ENCODE measurements at places on chromosomes 3 and 15.

DNA sequence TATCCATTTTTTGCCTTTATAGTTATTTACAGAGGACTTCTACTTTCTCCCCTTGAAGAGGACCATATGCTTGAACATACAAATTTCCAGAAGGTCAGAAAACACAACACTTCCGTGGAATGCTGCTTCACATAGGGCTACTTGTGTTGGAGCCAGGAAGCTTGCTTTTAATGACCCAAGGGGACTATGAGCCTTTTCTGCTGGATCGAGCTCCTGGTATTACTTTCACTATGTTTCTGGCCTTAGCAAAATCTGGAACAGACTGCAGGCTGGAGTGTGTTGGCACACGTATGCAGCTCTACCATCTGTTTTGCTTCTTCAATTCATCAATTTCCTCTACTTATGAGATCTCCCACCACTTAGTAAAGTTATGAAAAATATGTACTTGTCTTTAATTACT is 69.3 kb upstream of the CBLB start:
- DNase-seq, result no peak

- peak; percentile 49 for DNase-seq
Measured at GRCh38 chr15:81297147-81297572, 26.8 kb downstream of the STARD5 start.

DNA sequence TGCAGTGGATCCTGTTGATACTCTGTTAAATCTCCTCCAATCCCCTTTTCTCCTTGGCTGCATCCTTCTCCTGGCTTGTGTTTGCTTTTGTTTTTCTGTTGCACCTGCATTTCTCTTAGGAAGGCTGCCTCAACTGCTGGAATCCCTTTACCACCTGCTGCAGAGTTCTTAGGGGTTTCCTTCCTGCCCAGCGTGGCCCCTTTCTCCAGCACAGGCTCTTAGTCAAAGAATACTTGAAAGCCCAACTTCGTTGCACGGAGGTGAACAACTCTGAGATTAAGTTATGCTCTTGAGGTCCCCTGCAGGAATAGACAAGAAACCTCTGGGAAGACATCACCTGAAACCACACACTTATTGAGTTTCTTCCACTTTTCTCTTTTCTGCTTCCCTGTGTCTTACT is 121.6 kb upstream of the GRM7 start:
- no peak for DNase-seq

- no peak for DNase-seq
Measured at GRCh38 chr3:71425491-71426071, 157.9 kb downstream of the FOXP1 start.

- no peak for DNase-seq
Measured at GRCh38 chr3:7407107-7407506, 546.2 kb downstream of the GRM7 start.

DNA sequence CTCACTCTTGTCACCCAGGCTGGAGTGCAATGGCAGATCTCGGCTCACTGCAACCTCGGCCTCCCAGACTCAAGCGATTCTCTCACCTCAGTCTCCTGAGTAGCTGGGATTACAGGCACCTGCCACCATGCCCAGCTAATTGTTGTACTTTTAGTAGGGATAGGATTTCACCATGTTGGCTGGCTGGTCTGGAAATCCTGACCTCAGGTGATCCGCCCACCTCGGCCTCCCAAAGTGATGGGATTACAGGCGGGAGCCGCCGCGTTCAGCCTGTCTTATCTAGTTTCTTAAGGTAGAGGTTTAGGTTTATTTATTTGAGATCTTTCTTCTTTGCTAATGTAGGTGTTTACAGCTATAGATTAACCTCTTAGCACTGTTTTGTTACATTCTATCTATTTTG is 708.8 kb downstream of the ZNF385D start:
- no peak for DNase-seq

DNA sequence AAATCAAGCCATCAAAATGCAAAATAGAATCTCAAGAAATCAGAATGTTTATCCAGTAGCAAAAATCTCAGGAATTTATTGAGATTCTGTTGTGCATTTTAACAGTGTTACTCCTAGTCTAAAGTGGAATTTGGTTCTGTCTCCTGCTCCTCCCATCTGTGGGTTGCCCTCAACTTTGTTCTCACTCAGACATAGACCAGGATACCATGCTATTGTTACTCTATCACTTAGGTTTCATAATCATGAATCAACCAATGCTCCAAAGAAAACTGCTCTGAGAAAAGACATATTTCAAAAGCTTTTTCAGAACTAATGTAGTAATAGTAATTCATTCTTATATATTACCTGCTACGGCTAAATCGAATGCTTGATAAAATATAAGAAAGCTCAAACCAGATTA is 274.7 kb downstream of the RBMS3 start:
- no peak for DNase-seq

- DNase-seq, result no peak
Measured at GRCh38 chr3:149934524-149934923, 36.2 kb downstream of the PFN2 start.

DNA sequence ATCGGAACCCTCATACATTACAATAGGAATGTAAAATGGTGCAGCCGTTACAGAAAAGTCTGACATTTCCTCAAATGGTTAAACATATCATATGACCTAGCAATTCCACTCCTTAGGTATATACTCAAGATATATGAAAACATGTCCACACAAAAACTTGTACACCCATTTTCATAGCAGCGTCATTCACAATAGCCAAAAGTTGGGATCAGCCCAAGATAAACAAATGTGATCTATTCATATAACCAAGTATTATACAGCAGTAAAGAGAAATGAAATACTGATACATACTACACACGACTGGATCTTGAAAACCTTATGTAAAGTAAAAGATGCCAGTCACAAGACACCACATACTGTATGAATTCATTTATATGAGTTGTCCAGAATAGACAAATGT is 102.4 kb downstream of the MSL2 start:
- no peak for DNase-seq

GRCh38 chr3:128235207-128235926 is 82.1 kb downstream of the EEFSEC start:
- no peak for DNase-seq

DNA sequence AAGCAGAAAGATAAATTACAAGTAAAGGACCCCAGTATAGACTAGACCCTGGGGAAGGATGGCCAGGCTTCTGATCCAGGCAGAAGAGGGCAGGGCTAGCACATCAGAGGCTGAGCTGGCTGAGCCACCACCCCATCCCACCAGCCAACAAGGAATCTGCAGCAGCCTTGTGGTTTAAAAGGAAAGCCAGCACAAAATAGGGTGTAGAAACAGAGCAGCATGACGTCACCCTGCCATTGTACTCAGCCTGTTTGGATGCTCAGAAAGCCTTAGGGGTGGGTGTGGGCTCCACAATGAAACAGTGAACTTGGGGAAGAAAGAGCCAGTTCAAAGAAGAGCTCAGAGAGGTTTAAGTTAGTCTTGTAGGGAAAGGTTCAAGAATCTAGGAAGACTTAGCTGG is 28.2 kb downstream of the DUOX1 start:
- no peak for DNase-seq

All from Calu3 (cell line).